ENCODE measurements at places on chromosomes 12 and 14.

- no peak overlapping the region for H3K27ac ChIP-seq
- H3K27me3 ChIP-seq, result no peaks in the 10 kb centered on the region
- H3K36me3 ChIP-seq, result no peaks in the 10 kb centered on the region
Observed at GRCh38 chr12:105865886-105866285, 272.9 kb downstream of the NUAK1 start.

DNA sequence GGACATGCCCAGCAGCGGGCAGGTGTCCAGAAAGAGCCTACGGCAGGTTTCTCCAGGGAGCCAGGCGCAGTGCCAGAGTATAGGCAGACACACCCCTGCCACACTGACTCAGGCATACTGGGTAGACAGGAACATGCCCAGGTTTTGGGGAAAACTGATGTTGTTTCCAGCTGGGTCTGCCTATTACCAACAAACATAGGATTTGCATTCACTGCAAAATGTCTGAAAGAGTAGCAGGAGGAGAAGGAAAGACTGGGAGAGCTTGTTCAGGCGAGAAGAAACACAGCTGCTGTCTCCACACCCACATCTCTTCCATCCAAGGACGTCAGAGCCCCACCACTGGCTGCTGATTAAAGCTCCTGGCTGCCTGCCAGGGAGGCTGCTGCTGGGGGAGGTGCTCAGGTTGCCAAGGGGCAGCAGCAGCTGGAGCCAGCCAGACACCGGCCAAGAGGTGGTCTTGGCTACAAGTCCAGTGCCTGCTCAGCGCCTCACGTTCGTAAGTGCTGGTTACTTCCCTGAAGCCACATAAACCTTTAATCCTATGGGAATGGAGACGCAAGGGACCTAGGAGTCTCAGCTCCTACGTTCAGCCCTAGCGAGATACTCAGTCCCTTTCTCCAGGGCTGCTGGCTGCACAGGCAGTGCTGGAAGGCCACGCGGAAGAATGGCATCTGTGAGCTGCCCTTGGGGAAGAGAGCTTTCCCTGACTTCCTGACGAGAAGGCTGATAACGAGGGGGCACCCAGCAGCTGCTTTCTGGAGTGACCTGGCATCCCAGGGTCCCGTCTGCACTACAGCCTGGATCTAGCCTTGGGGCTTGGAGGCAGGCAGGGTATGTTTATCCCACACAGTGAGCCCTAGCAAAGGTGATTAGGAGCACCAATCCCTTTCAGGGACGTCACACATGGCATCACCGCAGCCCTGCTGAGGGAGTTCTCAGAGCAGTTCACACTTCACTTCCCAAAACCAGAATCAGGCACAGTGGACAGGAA, 58.1 kb downstream of the PLEKHG3 start:
- H3K4me1 ChIP-seq, result peaks cover 15% of the 10 kb centered on the region
- H3K4me3 ChIP-seq, result no peak overlapping the region
- H3K36me3 ChIP-seq, result no peaks in the 10 kb centered on the region
- H3K27me3 ChIP-seq, result no peaks in the 10 kb centered on the region

GRCh38 chr12:12812618-12813119, 477 bp upstream of the DDX47 start:
- H3K36me3 ChIP-seq, result no peaks in the 10 kb centered on the region
- no peaks in the 10 kb centered on the region for H3K27me3 ChIP-seq
- no peak for DNase-seq

GRCh38 chr14:65431951-65432350, 19.4 kb downstream of the FUT8 start:
- no peak overlapping the region for H3K4me3 ChIP-seq
- H3K4me1 ChIP-seq, result no peaks in the 10 kb centered on the region
- no peak overlapping the region for H3K27ac ChIP-seq
- no peaks in the 10 kb centered on the region for H3K27me3 ChIP-seq
- no peaks in the 10 kb centered on the region for H3K36me3 ChIP-seq
- DNase-seq, result no peak

GRCh38 chr12:131620520-131620919, 90.4 kb upstream of the SFSWAP start:
- no peak overlapping the region for H3K27ac ChIP-seq
- H3K4me1 ChIP-seq, result peaks cover 11% of the 10 kb centered on the region
- H3K27me3 ChIP-seq, result no peaks in the 10 kb centered on the region
- no peaks in the 10 kb centered on the region for H3K36me3 ChIP-seq

- no peaks in the 10 kb centered on the region for H3K27me3 ChIP-seq
- H3K4me3 ChIP-seq, result peak overlapping the region; percentile 73
- no peaks in the 10 kb centered on the region for H3K4me1 ChIP-seq
- no peak for DNase-seq
Observed at GRCh38 chr12:92146497-92147224, 1.0 kb upstream of the BTG1 start.

GRCh38 chr14:53128303-53129028, 24.7 kb downstream of the DDHD1 start:
- H3K36me3 ChIP-seq, result no peaks in the 10 kb centered on the region
- H3K4me3 ChIP-seq, result no peak overlapping the region
- no peak overlapping the region for H3K27ac ChIP-seq
- no peaks in the 10 kb centered on the region for H3K27me3 ChIP-seq
- H3K4me1 ChIP-seq, result no peaks in the 10 kb centered on the region
- no peak for DNase-seq

- no peak for DNase-seq
- H3K4me3 ChIP-seq, result no peak overlapping the region
- no peaks in the 10 kb centered on the region for H3K36me3 ChIP-seq
- no peaks in the 10 kb centered on the region for H3K4me1 ChIP-seq
Observed at GRCh38 chr14:22462923-22463322, 126.1 kb downstream of the DAD1 start.

DNA sequence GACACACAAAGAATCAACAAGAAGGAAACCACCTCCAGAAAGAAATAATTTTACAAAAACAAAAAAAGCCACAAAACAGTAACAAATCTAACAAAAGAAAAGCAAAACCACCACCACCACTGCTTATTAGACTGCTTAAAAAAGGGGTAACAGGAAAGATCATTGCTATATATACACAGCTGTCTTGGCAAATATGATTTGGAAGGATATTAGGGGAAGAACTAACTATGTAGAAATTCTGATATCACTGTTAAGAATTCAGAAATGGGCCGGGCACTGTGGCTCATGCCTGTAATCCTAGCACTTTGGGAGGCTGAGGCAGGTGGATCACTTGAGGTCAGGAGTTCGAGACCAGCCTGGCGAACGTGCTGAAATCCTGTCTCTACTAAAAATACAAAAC, 92.5 kb downstream of the DENND5B start:
- H3K27me3 ChIP-seq, result no peaks in the 10 kb centered on the region
- H3K4me1 ChIP-seq, result no peaks in the 10 kb centered on the region
- no peak overlapping the region for H3K27ac ChIP-seq
- DNase-seq, result no peak
- no peak overlapping the region for H3K4me3 ChIP-seq

GRCh38 chr12:4791497-4791896, 71.3 kb downstream of the GALNT8 start:
- H3K36me3 ChIP-seq, result no peaks in the 10 kb centered on the region
- no peak overlapping the region for H3K4me3 ChIP-seq
- no peak overlapping the region for H3K27ac ChIP-seq
- H3K4me1 ChIP-seq, result no peaks in the 10 kb centered on the region
- H3K27me3 ChIP-seq, result no peaks in the 10 kb centered on the region
- DNase-seq, result no peak

DNA sequence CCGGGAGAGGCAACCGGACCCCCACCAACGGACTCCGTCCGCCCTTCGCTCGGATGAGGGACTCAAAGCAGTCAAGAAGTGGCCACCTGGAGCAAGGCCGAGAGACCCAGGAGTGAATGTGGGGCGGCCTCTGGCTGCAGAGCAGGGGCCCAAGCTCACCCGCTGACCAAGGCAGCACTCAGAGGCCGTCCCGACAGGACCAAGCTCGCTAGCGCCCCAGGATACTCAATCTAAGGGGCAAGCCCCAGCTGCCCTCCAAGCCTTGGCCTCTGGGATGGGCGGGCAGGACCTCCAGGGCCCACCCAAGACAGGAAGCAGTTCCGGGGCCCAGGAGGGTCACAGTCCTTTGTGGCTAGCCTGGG, 936 bp downstream of the AKT1 start:
- peaks cover 7% of the 10 kb centered on the region for H3K27me3 ChIP-seq
- H3K36me3 ChIP-seq, result peaks cover 11% of the 10 kb centered on the region

DNA sequence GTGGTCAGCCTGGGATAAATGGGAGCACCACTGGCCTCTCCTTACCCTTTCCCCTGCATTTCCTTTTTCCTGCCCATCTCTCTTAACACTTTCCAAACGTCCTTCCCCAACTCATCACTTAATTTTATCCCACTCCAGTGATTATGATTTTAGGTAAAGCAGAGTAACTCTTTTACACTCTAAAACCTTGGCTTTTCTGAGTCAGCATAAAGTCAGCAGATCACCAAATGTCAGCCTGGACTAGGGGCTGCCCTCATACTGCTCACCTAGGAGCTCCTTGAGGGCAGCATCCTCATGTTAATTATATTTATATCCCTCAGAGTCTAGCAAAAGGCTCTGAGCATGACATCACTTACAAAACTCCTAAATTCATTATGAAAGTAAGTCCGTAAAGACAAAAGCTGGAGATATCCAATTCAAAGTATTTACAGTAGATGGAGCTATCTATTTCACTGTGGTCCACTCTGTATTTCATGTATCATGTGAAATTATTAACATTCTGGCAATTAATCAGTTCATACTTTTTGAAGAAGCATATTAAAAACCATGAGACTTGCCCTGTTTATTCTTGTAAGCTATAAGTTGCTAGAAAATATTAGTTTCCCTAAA, 17.0 kb upstream of the DICER1 start:
- H3K4me1 ChIP-seq, result no peaks in the 10 kb centered on the region
- no peaks in the 10 kb centered on the region for H3K36me3 ChIP-seq
- H3K27me3 ChIP-seq, result no peaks in the 10 kb centered on the region

DNA sequence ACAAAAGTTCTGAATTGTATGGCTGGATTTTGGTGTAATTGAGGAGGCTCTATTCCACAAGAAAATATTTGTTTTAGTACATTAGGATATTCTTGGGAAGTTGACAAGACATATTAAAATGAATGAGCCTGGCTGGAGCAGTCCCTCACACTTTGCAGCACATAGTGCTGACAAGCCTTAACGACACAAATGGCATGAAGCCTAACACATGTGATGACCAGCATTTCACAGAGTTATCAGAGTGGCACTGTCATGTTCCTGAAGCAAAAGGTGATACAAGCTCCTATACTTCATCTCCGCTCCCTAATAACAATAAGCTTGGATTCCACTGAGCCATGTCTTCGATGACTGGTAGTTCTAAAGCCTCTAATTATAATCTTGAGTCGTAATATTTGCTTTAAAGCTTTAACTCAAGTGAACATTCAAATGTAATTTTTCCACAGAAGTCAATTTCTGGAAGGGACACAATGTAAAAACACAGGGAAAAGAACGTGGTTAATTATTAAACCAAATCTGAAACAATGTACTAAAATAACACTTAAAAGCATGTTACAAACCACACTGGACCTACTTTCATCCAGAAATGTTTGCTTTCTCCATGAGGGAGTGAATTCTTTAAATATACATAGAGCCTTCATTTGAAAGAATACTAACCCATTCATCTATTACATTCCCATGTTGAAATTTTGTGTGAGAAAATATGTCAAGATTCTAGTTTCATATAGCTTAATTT, 49.6 kb downstream of the GRIP1 start:
- no peaks in the 10 kb centered on the region for H3K27me3 ChIP-seq
- no peak overlapping the region for H3K27ac ChIP-seq
- H3K4me1 ChIP-seq, result no peaks in the 10 kb centered on the region
- H3K4me3 ChIP-seq, result no peak overlapping the region
- DNase-seq, result no peak

- H3K4me3 ChIP-seq, result no peak overlapping the region
- no peak for DNase-seq
- H3K27me3 ChIP-seq, result no peaks in the 10 kb centered on the region
Observed at GRCh38 chr14:87996291-87996592, 3.3 kb upstream of the GALC start.

DNA sequence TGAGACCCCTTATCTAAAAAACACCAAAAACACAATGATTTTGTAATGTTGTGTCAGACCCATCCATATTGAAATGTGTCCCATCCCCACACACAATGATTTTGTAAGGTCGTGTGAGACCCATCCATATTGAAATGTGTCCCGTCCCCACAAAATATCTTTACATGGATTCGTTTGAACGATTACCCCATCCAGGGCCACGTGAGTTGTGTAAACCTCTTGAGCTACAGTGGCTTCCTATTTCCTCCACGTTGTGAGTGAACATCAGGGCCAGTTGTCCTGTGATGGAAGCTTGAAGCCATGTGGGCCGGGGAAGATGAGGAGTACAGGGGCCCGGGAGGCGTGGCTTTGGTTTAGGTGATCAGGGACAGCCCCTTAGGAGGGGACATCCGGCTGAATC, 27.0 kb upstream of the ULK1 start:
- H3K36me3 ChIP-seq, result no peaks in the 10 kb centered on the region
- no peak for DNase-seq

- H3K36me3 ChIP-seq, result no peaks in the 10 kb centered on the region
- no peaks in the 10 kb centered on the region for H3K4me1 ChIP-seq
- no peaks in the 10 kb centered on the region for H3K27me3 ChIP-seq
- no peak overlapping the region for H3K27ac ChIP-seq
- H3K4me3 ChIP-seq, result no peak overlapping the region
- DNase-seq, result peak; percentile 25
Observed at GRCh38 chr12:21324551-21324950, 10.2 kb downstream of the SLCO1A2 start.

GRCh38 chr14:77674931-77675330, 32.9 kb downstream of the ALKBH1 start:
- H3K4me3 ChIP-seq, result no peak overlapping the region
- H3K36me3 ChIP-seq, result peaks cover 7% of the 10 kb centered on the region
- no peak overlapping the region for H3K27ac ChIP-seq
- no peaks in the 10 kb centered on the region for H3K27me3 ChIP-seq
- DNase-seq, result no peak

DNA sequence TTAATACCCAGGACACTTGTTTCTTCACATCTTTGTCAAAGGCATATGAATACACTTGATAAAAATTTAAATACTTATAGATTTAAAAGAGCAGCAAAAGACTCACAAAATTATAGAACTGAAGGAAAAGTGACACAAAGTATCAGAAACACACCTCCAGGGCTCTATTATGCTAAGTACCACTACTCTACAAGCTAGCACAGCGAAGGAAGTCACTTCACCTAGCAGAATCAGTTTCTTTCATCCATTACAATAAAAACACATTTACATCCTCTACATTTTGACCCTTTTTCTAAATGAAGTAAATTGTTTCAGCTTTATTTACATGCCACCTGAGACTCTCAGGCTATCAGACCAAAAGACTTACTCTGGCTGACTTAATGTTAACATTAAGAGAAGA, 26.6 kb upstream of the PTPRB start:
- no peaks in the 10 kb centered on the region for H3K27me3 ChIP-seq
- DNase-seq, result no peak
- H3K27ac ChIP-seq, result no peak overlapping the region
- no peaks in the 10 kb centered on the region for H3K36me3 ChIP-seq
- H3K4me3 ChIP-seq, result no peak overlapping the region

GRCh38 chr12:12582895-12583303, 20.2 kb upstream of the DUSP16 start:
- no peaks in the 10 kb centered on the region for H3K4me1 ChIP-seq
- no peaks in the 10 kb centered on the region for H3K27me3 ChIP-seq
- H3K27ac ChIP-seq, result no peak overlapping the region
- DNase-seq, result no peak
